Kasumi-1 (cell line): ENCODE measurements at places on chromosomes 11 and 22.

- DNase-seq: no peak
Measured at GRCh38 chr11:44192017-44192385, 96.5 kb downstream of the EXT2 start.

- no peak for DNase-seq
Measured at GRCh38 chr11:75715688-75716087, 1.9 kb upstream of the MOGAT2 start.

- DNase-seq: no peak
Measured at GRCh38 chr11:111427471-111427912, 48.4 kb upstream of the POU2AF1 start.

DNA sequence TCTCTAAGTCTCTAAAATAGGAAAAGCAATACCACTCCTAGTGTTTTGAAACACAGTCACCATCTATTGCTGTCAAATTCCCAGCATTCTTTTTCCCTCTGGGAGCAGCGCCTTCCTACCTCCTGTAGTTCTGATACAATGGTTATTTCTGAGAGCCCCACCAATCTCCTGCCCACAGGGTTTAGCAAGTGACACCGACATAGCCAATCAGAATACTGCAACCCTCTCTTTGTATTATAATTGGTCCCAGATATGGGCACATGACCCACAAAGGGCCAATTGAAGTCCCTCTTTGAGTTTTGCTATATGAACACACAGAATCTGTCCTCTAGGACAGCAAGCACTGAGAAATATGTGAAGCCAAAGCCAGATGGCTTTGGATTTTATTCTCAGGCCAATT lies 16.9 kb upstream of the ARHGAP42 start:
- no peak for DNase-seq

GRCh38 chr11:29119116-29119515 lies 897.7 kb downstream of the KCNA4 start:
- DNase-seq: no peak

DNA sequence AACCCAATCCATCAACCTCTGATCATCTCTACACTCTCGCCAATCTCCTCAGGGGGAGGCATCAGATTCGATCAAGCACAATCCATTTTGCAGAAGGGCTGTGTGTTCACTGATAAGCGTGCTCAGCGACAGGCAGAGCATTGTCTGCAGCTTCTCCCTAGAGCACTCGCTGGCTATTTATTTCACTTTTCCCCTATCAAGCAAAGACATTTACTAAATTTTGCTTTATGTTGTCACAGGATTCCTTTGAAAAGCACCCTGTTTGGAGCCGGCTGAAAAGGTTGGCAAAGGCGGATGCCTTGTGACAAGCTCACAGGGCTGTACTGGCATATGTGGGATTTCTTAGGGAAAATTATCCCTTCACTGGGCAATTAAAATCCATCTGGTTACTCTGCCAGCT lies 1381.5 kb upstream of the TENM4 start:
- DNase-seq: no peak

DNA sequence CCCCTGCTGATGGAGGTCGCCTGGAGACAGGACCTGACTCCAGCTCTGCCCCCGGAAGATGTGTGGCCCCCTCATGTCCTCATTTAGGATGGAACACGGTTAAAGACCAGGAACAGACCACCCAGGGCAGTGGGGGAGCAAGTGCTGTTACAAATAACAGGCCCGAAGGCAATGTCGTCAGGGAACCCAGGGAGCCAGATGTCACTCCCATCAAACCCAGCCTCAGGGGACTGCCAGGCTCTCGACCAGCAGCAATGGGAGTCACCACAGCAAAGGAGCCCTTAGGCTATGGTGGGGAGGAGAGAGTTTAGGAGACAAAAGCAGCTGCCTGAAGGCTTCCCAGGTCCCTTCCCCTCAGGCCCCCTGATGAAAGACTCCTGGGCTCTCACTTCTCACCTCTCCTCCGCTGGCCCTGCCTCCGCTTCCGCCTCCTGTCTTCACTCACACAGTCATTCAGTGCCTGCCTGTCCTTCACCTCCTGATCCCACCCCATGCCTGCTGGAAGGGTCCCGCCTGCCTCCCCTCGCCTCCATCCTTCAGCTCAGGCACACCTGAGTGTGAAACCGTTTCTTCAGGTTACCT lies 4.4 kb downstream of the RPS19BP1 start:
- no peak for DNase-seq

- DNase-seq: peak; percentile 5
Measured at GRCh38 chr11:64933935-64934681, 1.6 kb downstream of the GPHA2 start.

DNA sequence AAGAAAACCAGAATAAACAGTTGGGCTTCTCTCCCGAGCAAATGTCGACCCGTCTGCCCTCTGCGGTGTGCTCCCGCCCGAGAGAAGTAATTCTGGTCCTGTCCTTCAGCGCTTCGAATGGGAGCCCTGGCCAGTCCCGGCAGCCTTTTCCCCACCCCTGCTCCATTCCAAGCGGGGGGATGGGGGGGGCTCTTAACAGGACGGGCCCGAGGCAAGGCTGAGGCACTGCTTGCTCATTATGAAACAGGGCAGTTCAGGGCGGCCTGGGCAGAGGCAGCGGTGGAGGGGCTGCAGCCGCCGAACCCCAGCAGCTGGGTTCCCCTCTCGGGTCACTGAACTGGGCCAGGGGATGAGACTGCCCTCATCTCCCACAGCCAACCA lies 9.1 kb downstream of the BACE1-AS start:
- DNase-seq: no peak

DNA sequence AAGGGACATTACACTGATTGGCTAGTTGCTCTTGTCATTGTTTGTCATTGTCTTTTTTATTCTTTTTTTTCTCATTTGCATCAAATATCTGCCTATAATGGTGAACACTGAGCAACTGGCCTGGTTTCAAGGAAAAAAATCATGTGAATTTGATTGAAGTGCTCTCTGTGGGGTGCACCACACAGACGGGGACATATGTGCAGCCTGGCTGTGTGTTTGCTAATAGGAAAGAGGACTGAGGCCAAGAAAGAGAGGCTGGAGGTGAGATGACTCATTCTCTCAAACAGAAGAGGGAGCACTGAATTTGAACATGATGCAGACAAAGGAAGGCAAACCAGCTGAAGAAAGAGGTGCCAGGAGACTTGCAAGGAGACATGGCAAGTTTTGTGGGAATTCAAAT lies 684.9 kb upstream of the CCDC90B start:
- DNase-seq: no peak

GRCh38 chr11:108875134-108875533 lies 210.3 kb downstream of the DDX10 start:
- no peak for DNase-seq

GRCh38 chr22:50570861-50571260 lies 7.4 kb downstream of the CPT1B start:
- no peak for DNase-seq

DNA sequence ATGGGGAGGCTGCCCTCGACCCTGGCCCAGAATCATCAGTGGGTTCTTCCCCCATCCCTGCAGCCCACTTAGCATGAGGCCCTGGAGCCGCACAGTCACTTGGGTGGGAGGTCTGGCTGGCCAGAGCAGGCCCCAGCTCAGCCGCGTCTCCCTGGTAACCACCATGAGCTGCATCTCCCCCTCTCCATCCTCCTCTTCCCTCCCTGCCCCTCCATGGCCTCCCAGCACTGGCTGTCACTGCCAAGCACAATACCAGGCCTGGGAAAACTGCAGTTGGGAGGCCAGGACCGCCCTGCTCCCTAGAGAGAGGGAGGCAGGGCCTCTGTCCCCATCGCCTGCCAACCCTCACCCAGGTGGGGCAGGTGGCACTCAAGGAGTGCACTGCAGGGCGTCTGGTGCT lies 8.0 kb downstream of the CSDC2 start:
- no peak for DNase-seq

DNA sequence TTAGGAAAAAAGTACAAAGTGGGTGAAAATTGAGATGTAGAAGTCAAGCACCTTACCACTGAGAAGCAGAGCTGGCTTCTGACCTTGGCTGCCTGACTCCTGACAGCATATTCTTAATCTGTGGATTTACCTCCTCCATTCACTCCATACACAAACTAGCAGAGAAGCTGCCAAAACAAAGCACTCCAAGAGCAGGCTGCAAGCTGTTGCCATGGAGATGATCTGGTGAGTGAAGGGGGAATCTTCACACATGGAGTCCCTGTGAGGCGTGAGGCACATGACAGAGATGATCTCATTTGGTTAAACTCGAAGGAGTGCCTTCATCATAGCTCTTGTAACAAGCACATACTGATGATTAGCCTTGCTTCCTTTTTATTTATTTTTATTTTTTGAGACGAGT lies 16.1 kb downstream of the COMMD9 start:
- DNase-seq: no peak

GRCh38 chr11:96306933-96307775 lies 35.8 kb downstream of the MAML2 start:
- DNase-seq: no peak

DNA sequence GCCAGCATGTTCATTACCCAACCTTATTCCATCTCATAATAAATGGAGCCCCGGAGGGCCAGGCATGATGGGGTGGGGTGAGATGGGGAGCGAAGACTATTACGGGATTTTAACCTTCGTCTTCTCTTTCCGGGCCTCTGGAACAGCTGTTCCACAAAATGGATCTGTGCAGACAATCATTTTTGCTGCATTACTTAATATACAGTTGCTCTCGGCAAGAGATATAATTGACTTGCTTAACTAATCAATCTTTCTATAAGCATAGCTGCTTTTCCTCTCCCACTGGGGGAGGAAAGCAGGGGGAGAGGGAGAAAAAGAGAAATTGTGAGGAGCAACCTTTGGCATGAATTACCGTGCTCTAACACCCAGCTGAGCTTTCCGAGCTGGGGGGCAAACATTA lies 440.4 kb downstream of the BUD13 start:
- no peak for DNase-seq

GRCh38 chr22:44972363-44973083 lies 37.3 kb downstream of the PHF21B start:
- DNase-seq: peak; percentile 30

DNA sequence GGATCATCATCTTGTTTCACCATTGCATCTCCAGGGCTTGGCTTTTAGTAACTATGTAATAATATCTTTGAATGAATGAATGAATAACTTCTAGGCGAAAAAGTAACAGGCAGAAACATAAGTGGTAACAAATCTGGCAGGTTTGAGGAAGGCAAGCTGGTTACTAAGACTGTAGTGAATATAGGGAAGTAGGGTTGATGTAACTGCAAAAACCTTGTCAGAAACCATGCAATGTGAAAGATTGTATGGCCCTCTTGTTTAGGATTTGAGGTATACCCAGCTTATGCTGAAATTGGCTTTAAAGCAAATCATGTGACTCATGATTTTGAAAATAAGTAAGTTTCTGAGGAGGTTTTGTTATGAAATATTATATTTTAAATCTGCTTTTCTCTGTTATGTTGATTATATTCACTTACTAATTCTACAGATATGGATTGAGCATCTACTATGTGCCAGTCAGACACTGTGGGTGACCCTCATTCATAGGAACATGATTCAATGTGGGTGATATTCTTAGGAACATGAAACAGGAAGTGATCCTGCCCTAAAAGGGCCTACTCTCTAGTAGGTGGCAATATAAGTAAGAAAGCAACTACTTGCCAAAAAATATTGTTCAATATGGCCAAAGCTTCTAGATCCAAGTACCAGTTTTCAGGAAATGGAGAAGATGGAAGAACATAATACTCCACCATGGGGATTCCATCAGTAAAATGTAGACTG lies 115.5 kb upstream of the CCDC90B start:
- no peak for DNase-seq

DNA sequence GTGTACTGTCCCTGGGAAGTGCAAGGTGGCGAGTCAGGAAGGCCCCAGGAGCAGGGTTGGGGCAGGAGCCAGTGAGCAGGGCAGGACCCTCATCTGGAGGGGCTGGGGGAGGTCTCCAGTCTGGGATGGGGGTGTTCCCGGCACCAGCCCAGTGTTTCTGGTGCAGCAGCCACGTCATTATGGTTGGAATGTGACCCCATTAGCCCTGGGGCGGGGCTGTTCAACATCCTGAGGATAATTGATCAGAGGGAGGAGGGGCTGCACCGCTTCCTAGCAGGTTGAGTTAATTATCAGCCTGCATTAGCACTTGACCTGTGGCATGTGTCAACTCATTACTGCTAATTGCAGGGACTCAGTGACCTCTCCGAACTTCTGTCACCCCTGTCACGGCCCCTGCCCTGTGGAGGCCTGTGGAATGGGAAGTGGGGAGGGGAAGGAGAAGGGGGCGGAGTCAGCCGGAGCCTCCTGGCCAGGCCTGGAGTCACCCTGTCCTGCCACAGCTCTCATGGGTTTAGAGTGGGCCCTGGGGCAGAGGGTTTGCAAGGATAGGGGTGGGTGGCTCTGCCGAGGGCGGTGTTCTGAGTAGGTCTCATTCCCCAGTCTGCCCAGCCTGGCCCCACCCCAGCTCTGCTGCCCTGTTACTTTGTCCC lies 52.8 kb upstream of the CCDC188 start:
- no peak for DNase-seq

GRCh38 chr22:39170825-39171622 lies 18.5 kb upstream of the CBX7 start:
- DNase-seq: peak; percentile 43

DNA sequence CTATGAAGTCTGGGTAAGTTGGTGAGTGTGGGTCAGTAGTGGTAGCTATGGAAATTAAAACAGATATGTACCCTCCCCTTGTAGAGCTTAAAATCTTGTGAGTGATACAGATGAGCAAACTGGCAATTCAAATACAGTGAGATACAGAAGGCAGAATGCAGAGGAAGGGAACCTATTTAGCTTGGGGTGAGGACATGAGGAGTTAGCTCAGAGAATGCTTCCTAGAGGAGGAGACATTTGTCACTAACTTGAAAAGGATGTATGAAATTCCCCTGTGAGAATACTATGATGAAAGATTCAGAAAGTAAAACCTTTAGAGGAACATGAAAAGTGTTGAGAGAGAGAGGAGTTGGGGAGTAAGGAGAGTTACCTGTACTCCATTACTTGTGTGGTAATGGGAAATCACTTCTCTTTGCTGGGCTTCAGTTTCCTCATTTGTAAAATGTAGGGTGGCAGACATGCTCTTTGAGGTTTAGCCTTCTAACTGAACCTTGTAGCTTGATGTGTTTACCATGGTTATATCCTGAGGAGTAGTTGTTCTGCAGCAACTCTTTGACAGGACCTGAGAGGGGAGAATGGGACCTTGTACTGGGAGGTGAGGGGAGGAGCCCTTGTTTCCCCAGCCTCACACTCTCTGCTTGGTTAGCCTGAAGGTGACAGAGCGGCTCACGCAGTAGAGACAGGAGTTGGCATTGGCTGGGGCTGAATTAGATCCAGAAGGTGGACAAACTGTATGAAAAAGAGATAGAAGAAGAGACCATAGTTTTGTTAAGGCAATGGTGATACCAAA lies 17.9 kb downstream of the SWAP70 start:
- DNase-seq: peak; percentile 27

DNA sequence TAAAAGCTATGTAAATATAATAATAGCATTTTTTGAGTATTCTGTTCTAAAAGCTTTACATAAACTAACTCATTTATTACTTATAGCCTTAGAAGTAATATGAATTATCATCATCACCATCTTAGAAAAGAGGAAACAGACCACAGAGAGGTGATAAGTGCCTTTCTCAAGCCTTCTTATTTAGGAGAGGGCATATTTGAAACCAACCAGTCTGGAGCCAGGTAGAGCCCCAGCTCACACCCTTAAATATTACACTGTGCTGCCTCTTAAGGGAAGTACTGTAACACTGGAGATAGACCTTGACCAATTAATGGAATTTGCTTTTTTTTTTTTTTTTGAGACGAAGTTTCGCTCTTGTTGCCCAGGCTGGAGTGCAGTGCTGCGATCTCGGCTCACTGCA lies 2.3 kb downstream of the BCO2 start:
- no peak for DNase-seq

GRCh38 chr11:116500947-116501602 lies 271.7 kb downstream of the BUD13 start:
- DNase-seq: no peak

- DNase-seq: no peak
Measured at GRCh38 chr11:79486242-79486984, 45.6 kb upstream of the TENM4 start.
